Sigmoid colon (tissue), 7 donors: ENCODE measurements at places on chromosomes 7 and 10. TPM values are rescaled to one million over a fixed set of nuclear protein-coding genes. Genes with fewer than 3 reads are reported as not detected.

The ADAMTS14 gene
- 1.1 TPM for total RNA-seq

The ASAH2B gene
- 1.6 TPM for total RNA-seq

The CHRM2 gene
- total RNA-seq = 121 TPM

The PPRC1 gene
- 39.9 TPM for total RNA-seq

The MMP21 gene
- total RNA-seq = not detected

- peak overlapping the region; percentile 66 for H3K27ac ChIP-seq
- no peak overlapping the region for H3K4me3 ChIP-seq
- no peaks in the 10 kb centered on the region for H3K27me3 ChIP-seq
- DNase-seq = no peak
These were observed 253.7 kb upstream of the PITRM1 start for GRCh38 chr10:3426190-3426845.

DNA sequence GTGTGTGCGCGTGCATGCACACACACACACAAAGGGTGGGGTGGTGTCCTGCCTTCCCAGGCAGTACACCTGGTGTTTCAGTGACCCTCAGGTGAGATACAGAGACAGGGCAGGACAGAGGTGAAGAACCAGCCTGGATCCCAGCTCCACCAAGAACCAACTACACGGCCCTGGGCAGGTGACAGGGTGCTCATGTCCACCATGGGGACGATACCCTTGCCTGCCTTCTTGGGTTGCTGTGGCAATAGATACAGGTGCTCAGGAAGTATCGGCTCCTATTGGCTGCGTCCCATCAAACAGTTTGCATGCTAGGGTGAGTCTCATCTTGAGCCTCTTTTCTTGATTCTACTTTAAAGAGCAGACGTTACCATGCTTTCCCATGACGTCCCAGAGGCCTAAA is 33.7 kb upstream of the CXCL12 start:
- DNase-seq = no peak
- H3K4me1 ChIP-seq = no peaks in the 10 kb centered on the region
- no peak overlapping the region for H3K27ac ChIP-seq
- no peaks in the 10 kb centered on the region for H3K27me3 ChIP-seq

DNA sequence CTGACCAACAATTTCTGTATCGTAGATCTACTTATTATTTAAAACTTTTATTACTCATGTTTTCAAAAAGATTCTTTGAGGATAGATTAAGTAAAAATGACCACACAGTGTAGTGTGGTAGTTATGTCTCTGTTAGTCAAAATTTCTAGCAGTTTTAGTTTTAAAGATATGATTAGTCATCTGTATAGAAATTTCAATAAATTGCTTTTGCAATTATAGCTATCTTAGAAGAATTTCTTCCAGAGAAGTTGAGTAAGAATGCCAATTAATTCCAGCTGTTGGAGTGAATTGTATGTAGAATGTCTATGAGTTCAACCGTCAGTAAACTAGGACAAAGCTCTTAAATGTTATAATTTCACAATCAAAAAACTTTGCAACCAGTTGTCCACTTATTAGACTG is 229.7 kb downstream of the CDK14 start:
- H3K4me3 ChIP-seq = no peak overlapping the region
- DNase-seq = no peak
- no peak overlapping the region for H3K27ac ChIP-seq
- H3K4me1 ChIP-seq = no peaks in the 10 kb centered on the region

GRCh38 chr10:33196710-33197491 is 137.6 kb downstream of the NRP1 start:
- H3K27ac ChIP-seq = peak overlapping the region; percentile 35
- H3K27me3 ChIP-seq = no peaks in the 10 kb centered on the region
- H3K4me1 ChIP-seq = peaks cover 29% of the 10 kb centered on the region
- peak overlapping the region; percentile 31 for H3K4me3 ChIP-seq
- DNase-seq = no peak

- no peak overlapping the region for H3K4me3 ChIP-seq
- no peaks in the 10 kb centered on the region for H3K4me1 ChIP-seq
- no peaks in the 10 kb centered on the region for H3K27me3 ChIP-seq
- H3K27ac ChIP-seq = no peak overlapping the region
- H3K36me3 ChIP-seq = no peaks in the 10 kb centered on the region
- DNase-seq = no peak
These were observed 17.6 kb downstream of the PTN start for GRCh38 chr7:137325927-137326326.

- H3K4me1 ChIP-seq = no peaks in the 10 kb centered on the region
- no peak overlapping the region for H3K4me3 ChIP-seq
- no peak overlapping the region for H3K27ac ChIP-seq
- no peaks in the 10 kb centered on the region for H3K27me3 ChIP-seq
- H3K36me3 ChIP-seq = peaks cover 59% of the 10 kb centered on the region
- DNase-seq = no peak
These were observed 13.7 kb upstream of the ZSCAN21 start for GRCh38 chr7:100035876-100036275.

DNA sequence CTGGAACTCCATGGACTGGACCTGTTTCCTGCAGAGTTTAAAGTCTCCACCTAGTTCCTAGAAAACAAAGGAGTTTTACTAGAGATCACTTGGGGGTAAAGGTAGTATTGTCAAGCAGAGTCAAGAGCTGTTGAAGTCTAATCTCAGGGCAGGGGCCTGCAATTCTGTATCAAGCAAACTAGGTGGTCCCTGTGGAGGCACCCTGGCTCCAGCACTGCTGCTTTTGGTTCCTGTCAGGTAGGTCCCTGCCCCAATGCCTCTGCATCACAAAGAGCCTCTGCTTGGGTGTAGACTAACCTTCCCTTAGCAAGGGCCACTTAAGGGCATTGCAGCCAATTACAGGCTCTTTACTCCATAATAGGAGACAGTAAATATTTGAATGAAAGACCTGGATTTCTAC is 22.5 kb downstream of the ZSCAN25 start:
- peaks cover 1% of the 10 kb centered on the region for H3K36me3 ChIP-seq
- H3K4me1 ChIP-seq = no peaks in the 10 kb centered on the region
- no peak for DNase-seq

GRCh38 chr10:11871466-11871865 is 48.3 kb downstream of the PROSER2 start:
- no peak overlapping the region for H3K4me3 ChIP-seq
- H3K27me3 ChIP-seq = no peaks in the 10 kb centered on the region
- H3K4me1 ChIP-seq = peaks cover 27% of the 10 kb centered on the region
